H4 (cell line): ENCODE measurements at places on chromosomes 13 and 19. TPM values are rescaled to one million over a fixed set of nuclear protein-coding genes. Genes with fewer than 3 reads are reported as not detected.

GARRE1 gene
- 10.4 and 11.9 TPM in 2 replicates for total RNA-seq

GFY gene
- total RNA-seq = not detected in 2 replicates

COL5A3 gene
- 0.14 TPM in 1 of 2 replicates, not detected in the other for total RNA-seq

MAMSTR gene
- total RNA-seq = 0.31 and 0.51 TPM in 2 replicates

DOHH gene
- 6.9 and 11.0 TPM in 2 replicates for total RNA-seq

STOML3 gene
- total RNA-seq = not detected in 2 replicates

SULT2A1 gene
- total RNA-seq = not detected in 2 replicates

EBI3 gene
- total RNA-seq = 0.33 and 1.2 TPM in 2 replicates

PRODH2 gene
- not detected in 2 replicates for total RNA-seq

SLC6A16 gene
- 0.16 and 0.85 TPM in 2 replicates for total RNA-seq

IZUMO2 gene
- not detected in 2 replicates for total RNA-seq

LGALS4 gene
- total RNA-seq = 0.54 and 1.3 TPM in 2 replicates

CELF5 gene
- total RNA-seq = 0.29 and 0.60 TPM in 2 replicates

CEACAM1 gene
- total RNA-seq = 0.35 TPM in 1 of 2 replicates, not detected in the other

RFPL4AL1 gene
- 1.8 TPM in 1 of 2 replicates, not detected in the other for total RNA-seq

GAPDHS gene
- not detected in 2 replicates for total RNA-seq

AXL gene
- 97.8 and 105 TPM in 2 replicates for total RNA-seq

GPR4 gene
- not detected in 2 replicates for total RNA-seq

RFPL4A gene
- 7.7 and 12.4 TPM in 2 replicates for total RNA-seq

SGTA gene
- 47.0 and 53.4 TPM in 2 replicates for total RNA-seq

APOE gene
- total RNA-seq = 0.33 and 0.75 TPM in 2 replicates
